ENCODE measurements at places on chromosomes 6 and 20. TPM values are rescaled to one million over a fixed set of nuclear protein-coding genes. Genes with fewer than 3 reads are reported as not detected.

Gene CTAGE9
- total RNA-seq: not detected

DNA sequence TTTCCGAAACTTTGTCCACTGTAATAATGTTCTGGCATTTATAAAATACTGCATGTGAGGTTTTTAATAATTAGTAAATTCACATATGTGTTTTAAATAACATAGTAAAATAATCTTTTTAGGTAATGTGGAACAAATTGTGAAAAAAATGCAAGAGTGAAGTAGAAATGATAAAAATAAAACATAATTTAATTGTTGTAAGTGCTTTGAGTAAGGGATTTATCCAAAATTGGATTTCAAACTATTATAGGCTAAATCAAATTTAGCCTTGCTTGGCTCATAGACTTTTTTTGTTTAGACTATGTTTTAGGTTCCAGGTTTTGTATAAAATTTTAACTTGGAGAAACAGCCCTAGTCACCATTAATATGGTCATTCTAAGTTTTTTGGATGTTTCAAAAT, 1029.5 kb downstream of the PHF3 start:
- no peak overlapping the region for H3K4me3 ChIP-seq
- H3K36me3 ChIP-seq: no peaks in the 10 kb centered on the region
- H3K4me1 ChIP-seq: no peaks in the 10 kb centered on the region
- DNase-seq: no peak
- no peak overlapping the region for H3K27ac ChIP-seq

Gene GJA10
- not detected for total RNA-seq

- H3K27ac ChIP-seq: no peak overlapping the region
- H3K4me1 ChIP-seq: peaks cover 3% of the 10 kb centered on the region
- H3K4me3 ChIP-seq: no peak overlapping the region
Observed at GRCh38 chr6:142013287-142013686, 119.4 kb upstream of the GJE1 start.

DNA sequence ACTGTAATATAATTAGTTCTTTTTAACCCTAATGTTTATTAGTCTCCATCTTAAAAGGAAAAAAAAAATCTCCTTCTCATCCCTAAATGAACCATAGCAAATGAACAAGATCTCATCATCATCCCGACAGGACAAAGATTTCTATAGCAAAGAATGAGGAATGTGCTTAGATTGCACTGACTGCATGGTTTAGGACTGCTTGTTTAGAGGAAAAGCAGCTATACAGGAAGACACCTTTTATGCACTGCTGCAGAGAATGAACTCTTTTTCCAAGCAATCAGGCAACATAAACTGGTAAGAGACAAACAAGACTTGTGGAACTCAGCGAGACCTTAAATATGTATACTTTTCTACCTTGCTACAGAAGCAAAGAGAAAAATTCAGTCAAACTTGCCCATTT, 26.8 kb downstream of the CSNK2A1 start:
- no peak overlapping the region for H3K27ac ChIP-seq
- DNase-seq: no peak
- no peak overlapping the region for H3K4me3 ChIP-seq
- peaks cover 36% of the 10 kb centered on the region for H3K36me3 ChIP-seq
- no peaks in the 10 kb centered on the region for H3K4me1 ChIP-seq

Gene SNX5
- total RNA-seq: 186 TPM

DNA sequence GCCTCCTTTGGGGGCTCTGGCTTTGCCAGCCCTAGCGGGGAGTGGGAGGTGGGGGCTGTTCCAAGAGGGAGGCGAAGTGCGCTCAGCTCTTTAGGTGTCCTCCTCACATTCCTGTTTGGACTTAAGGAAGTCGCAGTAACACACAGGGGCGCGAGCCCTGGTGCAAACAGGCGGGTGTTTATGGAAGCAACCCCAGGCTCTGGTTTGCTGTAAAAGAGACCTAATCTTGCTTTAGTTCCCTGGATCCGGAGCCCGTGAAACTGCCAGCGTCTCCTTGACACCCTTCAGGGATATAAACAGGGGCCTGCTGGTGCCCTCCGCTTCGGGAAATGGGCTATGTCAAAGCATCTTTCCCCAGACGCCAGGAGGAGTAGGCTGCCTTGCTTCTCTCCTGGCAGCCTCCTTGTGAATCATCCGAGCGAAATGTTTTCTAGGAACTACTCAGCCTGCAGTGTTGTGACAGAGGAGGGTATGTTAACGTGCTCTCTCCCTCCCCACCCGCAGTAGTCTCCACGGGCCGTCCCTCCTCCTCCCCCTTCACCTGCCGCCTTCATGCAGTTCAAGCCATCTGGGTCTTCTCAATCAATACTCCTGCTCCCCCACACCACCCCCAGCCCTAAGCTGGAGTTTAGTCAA, 168.0 kb upstream of the LRFN2 start:
- no peak for DNase-seq
- H3K4me1 ChIP-seq: no peaks in the 10 kb centered on the region
- no peaks in the 10 kb centered on the region for H3K36me3 ChIP-seq
- H3K4me3 ChIP-seq: no peak overlapping the region
- peaks cover 9% of the 10 kb centered on the region for H3K27me3 ChIP-seq

DNA sequence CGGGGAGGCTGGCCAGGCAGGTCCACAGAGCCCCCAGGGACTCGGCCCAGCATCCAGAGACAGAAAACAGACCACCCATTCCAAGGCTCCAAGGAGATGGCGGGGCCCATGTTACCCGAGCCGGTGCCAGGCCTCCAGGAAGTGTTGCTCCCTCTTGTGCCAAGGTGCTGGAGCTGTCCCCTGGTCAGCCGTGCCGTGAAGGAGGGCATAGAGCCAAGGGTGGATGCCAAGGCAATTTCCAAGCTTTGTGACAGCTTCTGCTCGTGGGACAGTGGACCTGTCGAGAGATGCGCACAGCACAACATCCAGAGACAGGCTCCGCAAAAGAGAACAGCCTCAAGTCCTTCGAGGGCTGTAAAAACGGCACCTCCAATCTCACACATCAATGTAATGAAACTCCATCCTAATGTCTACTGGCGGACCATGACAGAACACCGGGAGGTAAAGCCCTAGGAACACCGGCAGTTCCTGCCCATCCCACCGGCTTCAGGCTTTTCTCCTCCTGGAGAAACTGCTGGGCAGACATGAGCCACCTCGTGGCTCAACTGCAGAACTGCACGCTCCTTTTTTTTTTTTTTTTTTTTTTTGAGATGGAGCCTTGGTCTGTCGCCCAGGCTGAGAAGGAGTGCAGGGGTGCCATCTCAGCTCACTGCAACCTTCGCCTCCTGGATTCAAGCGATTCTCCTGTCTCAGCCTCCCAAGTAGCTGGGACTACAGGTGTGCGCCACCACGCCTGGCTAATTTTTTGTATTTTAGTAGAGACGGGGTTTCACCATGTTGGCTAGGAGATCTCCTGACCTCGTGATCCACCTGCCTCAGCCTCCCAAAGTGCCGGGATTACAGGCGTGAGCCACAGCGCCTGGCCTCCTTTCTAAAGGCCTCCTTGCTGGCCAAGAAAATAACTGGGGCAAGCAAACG, 30.9 kb upstream of the AVP start:
- no peaks in the 10 kb centered on the region for H3K4me1 ChIP-seq
- no peak overlapping the region for H3K27ac ChIP-seq
- H3K36me3 ChIP-seq: peaks cover 5% of the 10 kb centered on the region
- no peak overlapping the region for H3K4me3 ChIP-seq
- H3K27me3 ChIP-seq: no peaks in the 10 kb centered on the region
- peak; percentile 53 for DNase-seq

Gene KHDC1
- not detected for total RNA-seq

DNA sequence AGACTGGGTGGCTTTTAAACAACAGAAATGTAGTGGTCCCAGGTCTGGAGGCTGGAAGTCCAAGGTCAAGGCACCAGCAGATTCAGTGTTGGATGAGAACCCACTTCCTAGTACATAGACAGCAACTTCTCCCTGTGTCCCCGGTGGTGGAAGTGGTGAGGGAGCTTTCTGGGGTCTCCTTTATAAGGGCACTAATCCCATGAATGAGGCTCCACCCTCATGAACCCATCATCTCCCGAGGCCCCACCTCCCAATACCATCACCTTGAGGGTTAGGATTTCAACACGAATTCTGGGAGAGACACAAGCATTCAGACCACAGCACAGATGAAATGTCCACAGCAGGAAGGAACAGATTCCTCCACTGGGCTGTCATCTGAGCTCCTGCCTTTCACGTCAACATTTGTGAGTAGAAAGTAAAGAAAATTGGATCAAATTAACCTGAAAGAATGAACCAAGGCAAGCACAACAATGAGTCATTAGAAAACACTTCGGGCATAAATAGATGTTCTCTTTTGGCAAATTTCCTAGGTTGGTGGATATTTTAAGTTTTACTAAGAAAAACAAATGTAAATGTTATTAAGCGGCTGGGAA, 130.7 kb downstream of the RNASET2 start:
- H3K4me3 ChIP-seq: no peak overlapping the region
- no peak overlapping the region for H3K27ac ChIP-seq
- no peaks in the 10 kb centered on the region for H3K36me3 ChIP-seq
- 0 out of 2 replicates have a peak, but pooled peaks cover 8% of the 10 kb centered on the region for H3K4me1 ChIP-seq
- 0 out of 2 replicates have a peak, but pooled peaks cover 4% of the 10 kb centered on the region for H3K27me3 ChIP-seq

GRCh38 chr6:398065-398464, 6.5 kb downstream of the IRF4 start:
- H3K36me3 ChIP-seq: no peaks in the 10 kb centered on the region
- no peaks in the 10 kb centered on the region for H3K4me1 ChIP-seq

Gene RNF39
- not detected for total RNA-seq

Gene PFDN6
- 102 TPM for total RNA-seq

Gene CASS4
- 4.9 TPM for total RNA-seq

DNA sequence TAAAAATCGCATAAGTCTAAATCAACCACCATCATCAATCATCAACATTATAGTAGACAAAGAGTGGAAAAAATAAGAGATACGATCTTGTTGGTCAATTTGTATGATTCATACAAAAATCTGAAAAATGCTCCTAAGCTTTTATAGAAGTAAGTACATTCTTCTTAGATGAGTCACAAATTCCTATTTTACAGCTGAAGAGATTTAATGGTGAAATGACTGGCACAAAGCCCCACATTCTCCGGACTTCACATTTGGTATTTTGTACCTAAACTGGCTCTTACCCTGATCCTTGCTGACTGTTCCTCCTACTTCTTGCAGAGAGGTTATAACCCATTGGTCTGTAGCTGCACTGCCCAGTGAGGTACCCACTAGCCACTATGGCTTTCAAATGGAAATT, 29.9 kb upstream of the PREP start:
- H3K27me3 ChIP-seq: no peaks in the 10 kb centered on the region
- peak; percentile 37 for DNase-seq
- H3K4me1 ChIP-seq: peaks cover 19% of the 10 kb centered on the region
- H3K36me3 ChIP-seq: no peaks in the 10 kb centered on the region

DNA sequence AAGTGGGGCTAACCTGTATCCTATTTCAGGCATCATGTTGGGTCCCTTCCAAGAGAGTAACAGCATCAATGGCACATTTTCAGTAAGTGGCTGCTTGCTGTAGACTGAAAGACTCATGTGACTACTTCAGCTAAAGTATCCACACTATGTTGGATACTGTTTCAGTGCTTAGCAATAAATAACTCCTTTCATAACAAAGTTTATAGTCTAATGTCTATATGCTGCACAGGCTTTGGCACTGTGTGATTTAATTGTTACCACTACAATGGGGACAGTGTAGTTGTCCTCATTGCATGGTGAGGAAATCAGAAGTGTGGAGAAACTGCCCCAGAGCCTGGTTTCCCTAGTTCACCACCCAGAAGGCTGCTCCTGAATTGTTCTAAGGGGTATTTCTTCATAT, 318.0 kb upstream of the PTCHD4 start:
- no peak for DNase-seq
- H3K4me1 ChIP-seq: no peaks in the 10 kb centered on the region
- no peaks in the 10 kb centered on the region for H3K36me3 ChIP-seq
- no peak overlapping the region for H3K4me3 ChIP-seq

DNA sequence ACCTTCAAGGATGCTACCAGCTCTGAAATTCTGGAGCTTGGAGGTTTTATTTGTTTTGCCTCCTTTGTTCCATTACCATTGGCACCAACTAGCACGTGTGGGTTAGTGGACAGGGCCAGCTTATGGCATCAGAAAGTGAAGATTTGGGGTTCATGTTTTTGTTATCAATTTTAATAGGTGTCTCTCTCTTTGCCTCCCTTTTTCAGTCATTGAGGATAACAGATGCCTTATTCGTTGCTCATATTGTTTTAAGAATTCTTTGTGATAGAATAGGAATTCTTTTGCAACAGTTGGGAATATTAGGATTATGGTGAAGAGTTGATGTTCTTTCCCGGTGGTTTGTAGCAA, 22.9 kb downstream of the TMC2 start:
- H3K4me3 ChIP-seq: no peak overlapping the region
- no peak overlapping the region for H3K27ac ChIP-seq
- no peaks in the 10 kb centered on the region for H3K27me3 ChIP-seq

DNA sequence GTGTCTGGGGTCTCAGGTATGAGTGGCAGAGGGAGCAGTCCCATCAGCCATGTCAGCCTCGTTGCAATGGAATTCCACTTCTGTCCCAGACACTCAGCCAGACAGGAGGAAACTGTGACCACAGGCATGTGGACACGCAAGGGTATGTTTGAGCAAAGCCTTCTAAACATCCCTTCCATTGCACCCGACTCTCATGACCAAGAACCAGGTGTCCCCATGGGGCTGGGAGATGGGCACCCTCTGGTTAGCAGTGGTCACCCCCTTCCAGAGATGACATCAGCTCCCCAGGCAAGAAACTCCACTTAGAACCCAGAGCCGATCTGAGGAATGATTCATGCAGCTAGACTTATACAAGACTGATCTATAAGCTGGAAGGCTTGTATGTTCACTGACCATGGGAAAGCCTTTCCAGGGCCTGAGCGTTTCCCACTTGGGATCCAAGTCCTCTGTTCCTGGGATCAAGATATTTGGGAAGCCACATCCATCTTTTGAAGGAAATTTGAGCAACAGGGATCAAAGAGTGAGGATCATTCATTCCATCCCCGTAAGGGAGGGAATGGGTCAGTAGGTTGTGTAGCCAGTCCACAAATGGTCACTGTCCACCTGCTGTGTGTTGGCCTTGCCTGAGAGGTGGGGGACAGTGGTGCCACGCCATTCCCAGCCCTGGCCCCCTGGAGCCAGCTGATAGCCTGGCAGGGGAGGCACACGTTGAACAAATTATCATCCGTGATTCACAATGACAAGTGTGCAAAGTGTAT, 3.9 kb upstream of the MRGBP start:
- DNase-seq: peak; percentile 57
- 0 out of 2 replicates have a peak, but pooled peaks cover 4% of the 10 kb centered on the region for H3K27me3 ChIP-seq
- H3K36me3 ChIP-seq: no peaks in the 10 kb centered on the region
- H3K4me1 ChIP-seq: peaks cover 26% of the 10 kb centered on the region
- no peak overlapping the region for H3K27ac ChIP-seq

Gene GSTA1
- total RNA-seq: not detected
